ENCODE measurements at places on chromosomes 12 and 14. TPM values are rescaled to one million over a fixed set of nuclear protein-coding genes. Genes with fewer than 3 reads are reported as not detected.

- peak; percentile 82 for DNase-seq
These were observed 78.1 kb upstream of the ST8SIA1 start for GRCh38 chr12:22412581-22412980.

GRCh38 chr14:104919993-104920315 is 4.7 kb upstream of the PLD4 start:
- DNase-seq = no peak

DNA sequence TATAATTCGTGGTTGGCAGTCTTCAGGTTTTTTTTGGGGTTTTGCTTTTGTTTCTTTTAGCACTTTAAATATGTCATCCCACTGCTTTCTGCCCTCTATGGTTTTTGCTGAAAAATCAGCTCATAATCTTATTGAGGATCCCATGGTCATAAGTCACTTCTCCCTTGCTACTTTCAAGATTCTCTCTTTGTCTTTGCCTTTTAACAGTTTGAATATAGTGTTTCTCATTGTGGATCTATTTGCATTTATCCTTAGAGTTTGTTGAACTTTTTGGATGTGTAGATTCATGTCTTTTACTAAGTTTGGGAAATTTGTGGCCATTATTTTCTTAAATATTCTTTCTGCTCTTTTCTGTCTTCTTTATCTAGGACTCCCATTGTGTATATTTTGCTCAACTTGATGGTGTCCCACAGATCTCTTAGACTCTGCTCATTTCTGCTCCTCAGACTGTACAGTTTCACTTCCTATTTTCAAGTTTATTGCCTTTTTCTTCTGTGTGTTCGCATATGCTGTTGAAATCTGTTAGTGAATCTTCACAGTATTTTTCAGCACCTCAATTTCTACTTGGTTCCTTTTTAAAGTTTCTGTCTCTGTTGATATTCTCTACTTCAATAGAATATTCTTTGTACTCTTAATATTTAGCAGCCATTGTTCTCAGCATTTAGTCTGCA is 70.8 kb downstream of the WNK1 start:
- DNase-seq = no peak

- no peak for DNase-seq
These were observed 1.3 kb downstream of the SENP1 start for GRCh38 chr12:48104531-48104930.

CIROP gene
- not detected for total RNA-seq

GRCh38 chr12:116517431-116518045 is 41.6 kb upstream of the MAP1LC3B2 start:
- no peak for DNase-seq

All from SK-MEL-5 (cell line).